Cardiac muscle cell (in vitro differentiated cells and primary cell): ENCODE measurements at places on chromosomes 3 and 15. TPM values are rescaled to one million over a fixed set of nuclear protein-coding genes. Genes with fewer than 3 reads are reported as not detected.

The PTH1R gene
- polyA plus RNA-seq: 112 and 164 TPM in 2 replicates

The CLDN11 gene
- polyA plus RNA-seq: 0.16 TPM in 1 of 2 replicates, not detected in the other

The CCDC33 gene
- polyA plus RNA-seq: 3.1 and 6.2 TPM in 2 replicates

The LYSMD2 gene
- polyA plus RNA-seq: 1.7 TPM in 2 replicates

The LRRIQ4 gene
- polyA plus RNA-seq: 0.34 TPM in 1 of 2 replicates, not detected in the other

The SMAD6 gene
- 106 and 155 TPM in 2 replicates for polyA plus RNA-seq

GRCh38 chr3:127089486-127090145 is 103.3 kb upstream of the PRR23E start:
- DNase-seq: peak; percentile 71

- DNase-seq: peak; percentile 22
Measured at GRCh38 chr3:98596541-98597500, 3.4 kb upstream of the CPOX start.

GRCh38 chr15:90059208-90059985 is 42.9 kb downstream of the IDH2 start:
- DNase-seq: no peak

DNA sequence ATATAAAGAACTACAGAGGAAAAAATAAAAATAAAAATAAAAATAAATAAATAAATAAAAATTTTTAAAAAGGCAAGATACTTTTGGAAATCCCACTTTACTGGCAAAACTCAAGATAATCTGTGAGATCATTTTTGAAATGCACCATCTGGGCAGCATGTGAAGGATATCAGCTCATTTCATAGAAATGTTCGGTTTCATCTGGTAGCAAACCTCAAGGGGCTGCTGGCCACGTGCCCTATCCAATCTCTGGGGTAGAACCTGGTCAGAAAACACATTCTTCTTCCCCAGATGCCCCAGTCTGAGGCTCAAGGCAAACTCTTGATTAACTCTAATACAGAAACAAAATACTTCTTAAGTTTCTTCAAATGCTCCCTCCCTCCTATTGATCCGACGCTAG is 166.0 kb downstream of the FMN1 start:
- DNase-seq: no peak

DNA sequence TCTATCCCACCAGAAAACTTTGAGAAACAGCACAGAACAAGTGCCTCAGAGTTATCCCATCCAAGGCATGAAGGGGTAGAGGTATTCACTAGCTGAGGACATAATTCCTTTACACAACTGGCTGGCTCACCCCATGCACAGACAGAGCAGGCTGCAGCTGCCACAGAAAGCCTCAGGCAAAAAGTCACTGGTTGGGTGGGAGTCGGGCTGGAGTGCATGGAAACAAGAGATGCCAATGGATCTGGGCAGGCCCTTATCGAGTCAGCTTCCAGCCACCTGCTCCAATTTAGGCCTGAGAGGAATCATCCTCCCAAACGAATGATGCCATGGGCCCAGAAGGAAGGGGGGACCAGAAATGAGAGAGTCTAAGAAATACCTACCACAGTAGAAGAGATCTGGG is 83.0 kb downstream of the RSL24D1 start:
- DNase-seq: no peak

DNA sequence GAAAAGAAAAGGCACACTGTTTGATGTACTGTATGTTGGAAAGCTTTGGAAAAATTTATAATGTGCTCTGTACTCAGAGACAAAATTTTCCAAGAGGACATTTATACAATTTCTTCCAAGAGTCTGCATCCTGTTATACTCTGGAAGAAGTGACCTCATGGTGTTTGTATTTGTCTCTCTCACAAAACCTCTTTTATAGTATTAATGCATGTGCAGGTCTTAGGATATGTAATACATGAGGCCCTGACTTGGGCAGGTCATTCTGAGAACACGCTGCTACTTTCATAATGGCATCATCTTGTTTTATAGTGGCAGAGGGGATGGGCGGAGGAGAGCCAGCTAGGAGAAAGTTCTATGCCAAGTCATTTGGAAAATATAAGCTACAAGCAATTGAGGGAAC is 72.0 kb upstream of the P3H2 start:
- no peak for DNase-seq

DNA sequence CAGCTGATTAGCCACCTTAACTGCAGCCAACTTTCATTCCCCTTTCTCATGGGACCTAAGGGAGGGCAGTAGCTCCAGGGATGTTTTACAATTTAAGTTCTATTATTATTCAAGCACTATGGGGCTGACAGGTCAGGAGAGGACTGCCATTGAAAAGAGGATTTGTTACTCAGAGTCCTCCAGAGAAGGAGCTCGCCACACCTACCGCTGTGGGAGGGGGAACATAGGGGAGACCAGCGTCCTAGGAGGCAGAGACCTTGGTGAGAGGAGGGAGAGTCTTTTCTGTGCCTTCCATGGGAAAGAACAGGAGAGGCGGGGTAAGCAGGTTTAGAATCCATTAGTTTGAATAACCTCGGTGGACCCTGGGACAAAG is 14.4 kb downstream of the ATP10A start:
- no peak for DNase-seq

DNA sequence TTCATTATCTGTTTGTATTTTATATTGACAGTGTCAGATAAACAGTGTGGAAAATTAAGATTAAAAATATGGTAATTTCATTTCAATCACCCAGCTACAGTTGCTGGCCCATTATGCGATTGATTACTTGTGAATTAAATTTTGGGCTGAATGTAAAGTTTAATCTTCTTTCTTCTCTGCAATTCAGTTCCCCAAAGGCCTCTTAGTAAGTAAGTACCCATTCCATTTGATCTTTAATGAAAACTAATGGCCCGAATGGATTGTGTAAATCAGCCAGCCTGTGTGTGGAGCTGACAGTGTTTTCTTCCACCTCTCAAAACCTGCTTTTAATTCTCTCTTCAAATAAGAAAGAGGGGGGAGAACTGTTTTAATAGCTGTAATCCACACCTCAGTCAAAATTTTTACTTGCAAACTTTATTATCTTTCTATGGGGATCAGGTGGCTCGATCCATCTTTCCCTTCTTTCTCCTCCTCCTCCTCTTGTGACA is 307.1 kb downstream of the IL20RB start:
- DNase-seq: no peak

DNA sequence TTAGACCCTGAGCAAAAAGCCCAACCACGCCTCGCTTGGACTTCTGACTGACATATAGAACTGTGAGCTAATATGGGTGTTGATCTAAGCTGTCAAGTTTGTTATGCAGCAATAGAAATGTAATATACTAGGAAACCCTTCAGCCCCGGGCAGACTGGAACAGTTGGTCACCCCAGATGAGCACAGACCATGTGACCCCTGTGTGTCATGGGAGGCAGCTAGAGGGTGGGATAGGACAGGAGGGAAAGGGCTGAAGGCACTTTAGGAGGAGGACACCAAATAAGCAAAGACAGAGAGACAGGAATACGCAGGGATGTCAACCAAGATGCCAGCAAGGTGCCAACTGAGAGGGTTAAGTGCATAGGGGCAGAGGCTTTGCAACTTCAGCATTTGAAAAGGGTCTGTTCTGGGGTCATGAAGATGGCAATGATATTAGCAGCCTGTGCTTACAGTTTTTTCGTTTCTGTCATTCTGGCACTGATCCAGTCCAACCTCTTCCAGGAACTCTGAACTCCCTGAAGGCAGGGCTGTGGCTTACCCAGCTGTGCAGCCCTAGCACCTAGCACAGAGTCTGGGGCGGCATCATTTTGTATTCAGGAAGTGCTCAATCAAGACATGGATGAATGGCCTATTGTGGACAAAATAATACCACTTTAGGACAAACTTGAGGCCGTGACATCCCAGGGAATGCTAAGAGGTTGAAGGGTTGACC is 51.4 kb downstream of the HES1 start:
- DNase-seq: no peak

DNA sequence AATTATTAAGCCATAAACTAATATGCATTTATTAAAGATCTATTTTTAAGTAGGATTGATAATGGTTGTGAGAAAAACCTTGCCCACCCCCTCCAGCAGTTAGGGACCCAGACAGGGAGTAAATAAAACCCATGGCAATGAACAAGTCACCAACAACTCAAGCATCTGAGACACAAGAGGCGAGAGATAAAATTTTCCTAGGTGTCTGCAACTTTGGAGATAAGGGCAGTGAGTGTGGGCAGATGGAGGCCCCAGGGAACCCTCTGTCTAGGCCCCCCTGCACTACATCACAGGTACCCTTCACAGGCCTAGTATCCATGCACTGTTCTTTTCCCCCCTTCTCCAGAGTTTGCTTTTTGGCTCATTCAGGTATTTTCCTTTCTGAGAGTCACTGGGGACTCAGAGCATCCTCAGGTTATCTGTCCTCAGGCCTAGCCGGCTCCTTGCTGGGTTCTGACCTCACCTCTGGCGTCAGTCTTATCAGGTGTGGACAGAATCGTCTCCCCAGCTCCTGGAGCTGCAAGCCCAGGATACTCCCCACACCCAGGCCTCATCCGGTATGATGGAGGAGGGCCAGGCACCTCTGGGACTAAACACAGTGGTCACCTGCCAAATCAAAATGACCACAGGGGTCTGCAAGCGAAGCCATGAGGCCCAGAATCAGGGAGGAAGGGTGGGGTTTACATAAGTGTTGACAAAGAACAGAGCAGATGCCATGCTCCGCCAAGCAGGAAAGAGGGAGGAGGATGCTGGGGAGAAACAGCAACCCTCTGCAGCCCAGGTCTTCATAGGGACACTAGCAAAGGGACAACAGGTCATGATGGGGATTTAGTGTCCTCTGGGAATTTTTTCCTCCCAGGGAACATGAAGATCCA is 50.4 kb downstream of the CCNL1 start:
- DNase-seq: peak; percentile 72

GRCh38 chr3:9681723-9682081 is 21.9 kb upstream of the CPNE9 start:
- DNase-seq: no peak

DNA sequence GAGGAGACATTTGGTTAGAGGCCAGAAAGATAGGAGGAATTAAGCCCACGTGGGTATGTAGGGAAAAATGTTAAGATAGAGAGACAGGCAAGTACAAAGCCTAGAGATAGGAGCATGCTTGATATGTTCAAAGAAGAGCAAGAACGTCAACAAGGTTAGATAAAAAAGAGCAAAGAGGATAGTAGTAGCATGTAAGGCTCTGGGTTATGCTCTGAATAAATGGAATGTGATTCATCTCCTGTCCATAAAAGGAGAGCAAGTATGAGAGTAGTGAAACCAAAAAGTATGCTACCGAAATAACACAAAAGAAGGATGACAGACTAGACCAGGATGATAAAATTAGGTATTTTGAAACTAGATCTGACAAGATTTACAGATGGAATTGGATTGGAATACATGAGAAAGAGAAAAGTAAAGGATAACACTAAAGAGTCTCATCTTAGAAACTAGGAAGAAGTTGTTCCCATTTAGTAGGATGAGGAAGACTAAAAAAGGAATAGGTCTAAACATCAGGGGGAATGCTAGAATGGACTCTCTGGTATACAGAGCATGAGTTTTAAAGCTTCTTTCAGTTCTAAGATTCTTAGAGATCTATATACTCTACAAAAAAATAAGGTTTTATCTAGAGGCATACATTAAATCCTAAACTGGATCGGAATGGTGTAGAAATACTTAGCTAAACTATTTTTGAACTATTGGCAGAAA is 59.1 kb downstream of the TRPM7 start:
- peak; percentile 31 for DNase-seq

- peak; percentile 7 for DNase-seq
Measured at GRCh38 chr15:87582169-87582568, 674.4 kb downstream of the NTRK3 start.

DNA sequence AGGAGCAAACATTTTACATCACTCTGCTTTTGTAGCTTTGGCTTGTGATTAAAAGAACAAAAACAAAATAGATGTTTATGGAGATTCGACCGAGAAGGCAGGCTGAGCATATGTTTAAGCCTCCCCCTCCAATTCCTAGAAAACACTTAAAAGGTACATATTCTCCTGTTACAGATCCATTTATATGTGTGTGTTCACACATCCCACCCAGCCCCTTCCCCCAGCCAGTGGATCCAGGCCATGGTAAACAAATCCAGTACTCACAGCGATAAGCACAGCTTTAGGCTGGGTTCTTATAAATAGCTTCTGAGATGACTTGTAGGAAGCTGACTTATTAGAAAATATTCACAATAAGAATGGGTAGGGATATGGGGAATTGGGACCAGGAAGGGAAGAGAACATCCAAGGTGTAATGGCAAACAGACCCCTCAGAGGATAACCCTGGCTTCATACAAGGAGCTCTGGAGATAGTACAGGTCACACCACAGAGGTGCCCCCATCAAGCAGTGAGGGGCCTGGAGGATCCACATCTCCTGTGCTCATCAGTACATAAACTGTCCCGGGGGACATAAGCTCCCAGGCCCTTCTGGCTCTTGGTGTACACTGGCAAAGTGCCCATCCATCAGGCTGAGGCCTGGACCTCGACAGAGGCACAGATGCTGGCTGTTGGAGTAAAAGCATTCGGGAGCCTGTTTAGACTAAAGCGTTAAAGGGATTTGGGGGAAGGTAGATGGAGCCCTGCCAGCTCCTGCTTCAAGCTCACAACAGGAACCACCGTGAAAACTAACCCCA is 70.0 kb upstream of the UBE2E1 start:
- DNase-seq: no peak

DNA sequence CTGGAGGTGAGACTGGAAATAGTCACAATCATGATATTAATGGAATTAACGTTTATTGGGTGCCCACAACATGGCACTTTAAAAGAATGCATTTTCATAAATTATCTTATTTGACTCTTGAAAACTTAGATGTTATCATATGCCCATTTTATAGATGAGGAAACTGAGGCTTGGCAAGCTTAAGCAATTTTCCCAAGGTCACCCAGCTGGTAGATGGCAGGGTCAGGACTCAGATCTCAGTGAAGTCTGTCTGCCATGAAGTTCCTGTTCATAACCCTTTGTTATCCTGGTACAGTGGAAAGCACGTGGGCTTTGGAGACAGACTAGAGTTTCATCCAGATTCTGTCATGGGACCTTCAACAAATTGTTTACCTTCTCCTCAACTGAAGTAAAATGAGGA is 174.6 kb upstream of the NR2E3 start:
- DNase-seq: no peak

GRCh38 chr3:128376516-128376915 is 90.2 kb downstream of the DNAJB8 start:
- no peak for DNase-seq

- no peak for DNase-seq
Measured at GRCh38 chr15:72229947-72230196, 1.1 kb downstream of the PKM start.
